LHCN-M2 (cell line): ENCODE measurements at places on chromosomes 16 and 17.

- no peak for DNase-seq
These were observed 132.6 kb upstream of the CACNG5 start for GRCh38 chr17:66702106-66702936.

DNA sequence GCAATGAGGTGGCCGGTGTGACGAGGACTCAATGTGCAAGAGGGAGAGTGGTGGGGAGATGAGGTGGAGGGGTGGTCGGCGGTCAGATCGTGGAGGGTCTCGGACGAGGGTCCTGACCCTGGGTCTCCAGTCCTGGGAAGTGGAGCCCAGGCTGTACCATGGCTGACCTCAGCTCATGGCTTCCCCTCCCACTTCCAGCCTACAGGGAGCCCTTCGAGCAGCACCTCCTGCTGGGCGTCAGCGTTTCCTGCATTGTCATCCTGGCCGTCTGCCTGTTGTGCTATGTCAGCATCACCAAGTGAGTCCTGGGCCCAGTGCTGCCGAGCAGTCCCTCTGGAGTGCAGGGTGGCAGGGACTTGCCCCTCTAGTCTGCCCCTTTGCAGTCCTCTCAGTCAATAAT is 41.8 kb downstream of the IL4R start:
- no peak for DNase-seq

DNA sequence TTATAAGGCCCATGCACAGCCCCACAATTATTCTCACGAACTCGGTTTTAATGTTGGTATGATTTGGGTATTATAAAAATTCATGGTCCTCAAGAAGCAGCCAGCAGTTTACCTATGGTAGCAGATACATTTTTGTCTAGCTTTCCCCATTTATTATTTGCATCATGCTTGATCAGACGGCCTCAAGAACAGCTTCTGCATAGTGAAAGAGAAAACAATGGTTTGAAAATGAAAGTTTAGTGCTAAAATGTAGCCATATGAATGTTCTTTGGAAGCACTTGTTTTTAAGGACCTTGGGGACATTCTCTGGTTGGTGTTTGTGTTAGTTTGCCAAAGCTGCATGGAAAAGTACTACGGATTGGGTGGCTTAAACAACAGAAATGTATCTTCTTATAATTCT is 72.4 kb upstream of the CPHXL start:
- DNase-seq: no peak

GRCh38 chr17:75277664-75278071 is 6.6 kb upstream of the MIF4GD start:
- DNase-seq: peak; percentile 38

GRCh38 chr16:88939972-88940861 is 36.8 kb downstream of the CBFA2T3 start:
- DNase-seq: no peak

GRCh38 chr16:83674931-83675535 is 132.7 kb upstream of the HSBP1 start:
- DNase-seq: no peak

- no peak for DNase-seq
These were observed 744 bp upstream of the METRNL start for GRCh38 chr17:83078378-83079351.

- no peak for DNase-seq
These were observed 109.6 kb downstream of the KCNJ2 start for GRCh38 chr17:70278844-70279462.
